ENCODE measurements at places on chromosomes 1 and 21.

DNA sequence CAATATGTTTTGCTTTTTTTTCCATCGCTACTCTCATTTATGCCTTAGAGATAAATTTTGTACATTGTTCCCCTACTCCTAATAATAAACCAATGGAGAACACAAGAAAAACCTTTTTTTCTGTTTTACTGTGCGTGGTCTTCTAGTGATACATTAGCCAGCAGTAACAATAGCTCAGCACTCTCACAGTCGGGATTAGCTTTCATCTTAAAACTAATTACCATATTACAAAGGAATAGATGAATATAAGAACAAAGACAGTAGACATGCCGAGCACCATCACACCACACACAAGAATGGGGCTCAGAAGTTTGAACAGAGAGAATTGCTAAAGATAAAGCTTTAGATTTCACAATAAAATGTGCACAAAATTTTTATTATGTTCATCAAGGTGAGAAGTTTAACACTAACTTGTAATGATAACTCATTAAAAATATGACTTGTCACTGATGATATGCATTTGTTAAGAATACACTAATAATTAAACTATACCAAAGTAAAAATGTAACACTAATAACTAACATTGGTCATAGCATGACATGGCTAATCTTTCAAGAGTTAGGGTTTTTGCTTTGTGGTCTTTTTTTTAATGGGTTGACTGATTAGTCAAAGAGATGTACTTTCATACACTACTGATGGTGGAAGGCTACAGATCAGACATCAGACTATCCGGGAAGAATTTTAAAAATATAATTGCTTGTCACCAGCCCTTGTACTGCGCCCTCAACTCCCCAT, 61.8 kb downstream of the EXTL2 start:
- DNase-seq, result no peak

DNA sequence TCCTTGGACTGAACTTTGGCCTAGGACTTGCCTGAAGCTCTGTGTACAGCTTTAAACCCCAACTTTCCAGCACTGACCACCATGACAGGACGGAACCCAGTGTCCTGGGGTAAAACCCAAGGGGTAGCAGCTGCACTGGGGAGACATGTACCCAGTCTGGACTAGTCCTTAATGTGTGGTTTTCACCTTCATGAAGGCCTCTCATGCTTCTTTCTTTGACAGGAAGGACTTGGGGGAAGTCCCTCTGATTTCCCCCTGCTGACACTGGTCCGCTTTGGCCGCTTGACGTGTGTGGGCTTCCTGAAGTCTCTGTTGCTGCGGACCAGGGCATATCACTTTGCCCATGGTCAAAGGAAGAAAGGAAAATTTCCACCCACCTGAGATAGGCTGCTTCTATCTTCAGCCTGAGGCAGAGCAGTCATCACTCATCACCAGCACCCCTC, 66.3 kb upstream of the PRDX6 start:
- DNase-seq, result no peak

DNA sequence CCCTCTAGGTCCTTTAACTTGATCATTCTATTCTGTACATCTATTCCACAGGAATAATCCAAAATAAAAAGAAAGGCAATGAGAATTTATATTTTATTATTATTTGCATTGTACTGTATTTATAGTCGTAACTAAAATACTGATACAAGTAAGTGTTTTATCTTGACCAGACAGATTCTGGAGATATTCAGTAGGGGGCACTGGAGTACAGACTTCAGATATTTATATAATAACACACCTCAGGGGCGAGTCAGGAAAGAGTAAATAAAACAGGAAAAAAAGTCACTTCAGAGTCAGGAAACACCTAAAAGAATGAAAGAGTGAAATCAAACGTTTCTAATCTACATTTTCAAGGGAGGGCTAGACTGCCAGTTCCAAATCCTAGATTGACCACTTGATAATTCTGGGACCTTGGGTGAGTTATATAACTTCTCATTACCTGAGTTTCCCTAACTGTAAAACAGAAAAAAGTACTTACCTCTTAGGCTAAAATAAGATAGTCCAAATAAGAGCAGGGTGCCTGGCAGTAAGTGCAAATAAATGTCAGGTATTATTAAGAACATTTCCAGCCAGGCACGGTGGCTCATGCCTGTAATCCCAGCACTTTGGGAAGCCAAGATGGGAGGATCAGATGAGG, 31.1 kb upstream of the MTF1 start:
- no peak for DNase-seq

GRCh38 chr1:113226148-113226547, 153.2 kb downstream of the LRIG2 start:
- no peak for DNase-seq

GRCh38 chr1:23244256-23244761, 27.0 kb upstream of the HTR1D start:
- no peak for DNase-seq

- DNase-seq, result no peak
Observed at GRCh38 chr1:109910963-109911798, 532 bp downstream of the CSF1 start.

- no peak for DNase-seq
Observed at GRCh38 chr1:27990920-27991537, 31.3 kb downstream of the XKR8 start.

Measured in left ventricle myocardium inferior (tissue), 1 donor.